ENCODE measurements at places on chromosomes 1 and 21.
A peak's percentile ranks its signal among the peaks of the same experiment; 100 is the strongest.

- peak; percentile 33 for DNase-seq
Measured at GRCh38 chr21:44013380-44014088, 1.4 kb downstream of the TRAPPC10 start.

GRCh38 chr21:38949070-38949380 lies 143.3 kb downstream of the ETS2 start:
- DNase-seq = no peak

GRCh38 chr1:22104865-22105437 lies 37.9 kb downstream of the WNT4 start:
- no peak for DNase-seq

- DNase-seq = peak; percentile 85
Measured at GRCh38 chr1:62687903-62688686, at the start of gene DOCK7. Gene DOCK7 (minus strand): TSS chr1:62688386. CDS start chr1:62688264, 122 bp downstream.

- no peak for DNase-seq
Measured at GRCh38 chr21:18244671-18245463, at the start of gene CHODL. Gene CHODL (plus strand): TSS chr21:18244833. CDS start chr21:18245224, 391 bp downstream.

DNA sequence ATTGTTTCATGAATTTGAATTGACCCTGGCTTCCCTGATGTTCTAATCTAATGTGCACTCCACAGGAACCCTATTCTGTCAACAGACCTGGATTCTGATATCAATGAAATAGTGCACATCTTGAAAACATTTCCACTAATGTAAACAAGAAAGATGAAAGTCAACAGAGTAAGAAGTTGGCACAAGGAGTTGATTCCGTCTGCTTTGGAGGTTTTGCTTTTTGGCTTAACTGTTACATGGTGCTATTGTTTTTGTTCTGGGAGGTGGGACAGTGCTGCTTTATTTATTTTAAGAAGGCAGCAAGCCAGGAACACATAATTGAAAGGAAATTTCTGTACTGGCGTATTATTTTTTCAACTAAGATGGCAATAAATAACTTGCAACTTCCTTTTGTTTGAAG lies 73.3 kb downstream of the LEPR start:
- DNase-seq = no peak

- DNase-seq = peak; percentile 51
Measured at GRCh38 chr1:27525296-27526272, 35.6 kb upstream of the WASF2 start.

DNA sequence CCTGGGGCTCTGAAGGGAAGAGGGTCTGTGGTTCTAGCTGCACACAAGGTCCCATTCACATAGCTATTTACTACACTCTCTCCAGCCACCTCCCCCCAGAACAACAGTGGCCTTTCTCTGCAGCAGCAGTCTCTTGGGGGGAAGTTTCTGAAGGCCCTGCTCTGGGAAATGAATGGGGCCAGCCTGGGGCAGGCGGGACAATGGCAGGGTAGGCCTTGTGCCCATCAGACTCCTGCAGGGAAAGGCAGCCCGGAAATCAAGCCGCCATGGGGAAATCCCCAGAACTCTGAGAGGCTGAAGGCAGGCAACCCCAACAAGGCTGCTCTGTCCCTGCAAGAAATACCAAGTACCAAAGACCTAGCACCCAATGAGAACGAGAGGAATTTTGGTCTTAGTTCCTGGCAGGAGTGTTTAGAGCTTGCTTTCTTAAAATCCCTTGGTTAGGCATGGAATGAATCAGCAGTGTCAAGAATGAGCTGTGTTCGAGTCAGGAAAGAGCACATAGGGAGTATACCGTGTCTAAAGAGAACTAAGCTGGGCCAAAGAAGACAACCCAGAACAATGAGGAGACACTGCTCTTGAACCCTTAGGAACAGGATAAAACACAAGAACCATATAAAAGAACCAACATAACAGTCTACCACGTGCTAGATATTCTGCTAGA lies 11.3 kb downstream of the ARHGEF11 start:
- peak; percentile 30 for DNase-seq

DNA sequence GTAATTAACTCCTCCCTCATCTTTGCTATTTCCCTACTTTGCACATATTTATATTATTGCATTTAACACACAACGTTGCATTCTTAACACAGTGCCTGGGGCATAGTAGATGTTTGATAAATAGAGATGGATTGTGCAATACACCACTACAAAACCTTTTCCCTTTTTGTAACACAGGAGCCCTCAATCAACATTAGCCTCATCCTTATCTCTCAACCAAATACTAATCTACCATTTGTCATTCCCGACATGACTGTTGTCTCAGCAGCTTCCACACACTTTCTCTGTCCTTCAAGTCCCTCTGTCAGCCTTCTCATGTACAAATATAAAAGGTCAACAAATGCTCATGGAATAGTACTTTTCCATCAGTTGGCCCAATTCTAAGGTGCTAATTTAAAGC lies 78.9 kb upstream of the KCNK2 start:
- no peak for DNase-seq

DNA sequence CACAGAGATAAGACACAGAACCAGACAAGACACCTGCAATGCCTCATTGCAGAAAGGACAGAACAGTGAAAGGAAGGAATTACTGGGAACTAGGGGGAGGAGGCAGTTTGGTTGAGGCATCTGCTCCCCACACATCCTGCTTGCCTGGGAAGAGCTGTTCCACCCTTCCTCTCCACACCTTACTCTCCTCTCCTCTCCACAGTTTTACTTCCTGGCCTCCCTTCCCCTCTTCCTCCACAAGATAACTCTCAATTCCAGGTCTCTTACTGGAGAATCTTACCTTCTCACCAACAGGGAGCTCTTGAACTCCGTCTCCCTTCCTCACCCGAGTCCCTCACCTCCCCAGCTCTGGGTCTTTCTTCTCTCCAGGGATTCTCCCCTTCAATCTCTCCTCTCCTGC lies 2.1 kb downstream of the ELOVL1 start:
- DNase-seq = no peak

- DNase-seq = no peak
Measured at GRCh38 chr21:36768496-36768895, 69.6 kb downstream of the SIM2 start.

GRCh38 chr1:245583575-245584330 lies 429.0 kb downstream of the KIF26B start:
- DNase-seq = no peak

DNA sequence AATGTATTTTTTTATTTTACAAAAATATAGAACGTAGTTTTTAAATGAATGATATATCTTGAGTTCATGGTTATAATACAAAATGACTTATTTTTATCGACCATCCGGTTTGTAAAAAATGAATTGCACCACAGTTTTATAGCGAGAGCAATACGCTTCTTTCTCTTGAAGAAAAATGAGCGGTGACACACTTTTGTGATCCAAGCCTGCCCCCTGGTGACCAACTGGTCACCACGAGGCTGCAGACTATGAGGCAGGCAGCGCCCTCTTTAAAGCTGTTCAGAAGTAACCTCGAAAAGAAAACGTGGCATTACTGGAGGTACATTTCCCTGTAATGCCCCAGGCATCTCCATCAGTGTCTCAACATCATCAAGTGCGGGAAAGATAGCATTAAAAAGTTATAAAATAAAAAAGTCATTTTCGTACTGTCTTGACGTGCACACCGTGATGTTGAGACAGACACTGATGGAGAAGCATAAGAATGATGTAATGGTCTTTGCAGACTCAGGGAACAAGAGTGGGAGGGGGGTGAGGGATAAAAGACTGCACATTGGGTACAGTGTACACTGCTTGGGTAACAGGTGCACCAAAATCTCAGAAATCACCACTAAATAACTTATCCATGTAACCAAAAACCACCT lies 734.2 kb upstream of the ADAMTS5 start:
- peak; percentile 86 for DNase-seq

DNA sequence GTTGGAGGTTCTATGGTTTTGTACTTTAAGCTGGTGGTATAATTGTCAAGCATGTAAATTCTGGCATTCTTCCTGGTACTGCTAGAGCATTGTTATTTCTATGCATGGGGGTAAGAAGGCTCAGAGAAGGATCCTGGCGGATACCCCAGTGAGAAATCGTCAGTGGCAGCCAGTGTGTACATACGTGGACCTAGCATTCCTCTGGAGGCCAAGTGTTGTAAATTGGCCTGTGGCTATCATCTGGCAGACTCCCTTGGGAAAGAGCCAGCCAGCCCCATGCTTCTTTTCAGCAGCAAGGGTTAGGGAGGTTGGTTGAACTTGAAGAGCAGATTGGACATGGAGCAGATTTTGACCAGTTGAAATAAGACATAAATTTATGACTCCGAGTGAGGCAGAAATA lies 5.2 kb upstream of the AGO3 start:
- no peak for DNase-seq

DNA sequence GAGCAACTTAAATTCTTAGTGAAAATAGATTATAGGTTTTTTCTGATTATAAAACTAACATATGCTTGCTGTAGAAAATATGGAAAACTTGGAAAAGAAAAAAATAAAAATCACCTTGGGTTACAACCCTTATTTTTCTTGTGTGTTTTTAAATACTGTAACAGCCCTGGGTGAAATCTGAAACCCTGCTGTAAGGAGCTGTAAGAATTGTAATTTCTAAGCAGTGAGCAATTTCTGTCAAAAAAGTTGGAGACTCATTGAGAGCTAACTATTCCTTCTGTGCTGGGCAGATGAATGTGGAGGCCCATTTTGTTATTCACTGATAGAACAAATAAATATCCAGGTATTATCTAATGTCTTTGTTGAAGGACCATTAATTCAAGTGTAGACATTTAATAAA lies 42.6 kb downstream of the ADCY10 start:
- DNase-seq = peak; percentile 11

All from ELR (cell line).